ENCODE measurements at places on chromosomes 7 and 10.

DNA sequence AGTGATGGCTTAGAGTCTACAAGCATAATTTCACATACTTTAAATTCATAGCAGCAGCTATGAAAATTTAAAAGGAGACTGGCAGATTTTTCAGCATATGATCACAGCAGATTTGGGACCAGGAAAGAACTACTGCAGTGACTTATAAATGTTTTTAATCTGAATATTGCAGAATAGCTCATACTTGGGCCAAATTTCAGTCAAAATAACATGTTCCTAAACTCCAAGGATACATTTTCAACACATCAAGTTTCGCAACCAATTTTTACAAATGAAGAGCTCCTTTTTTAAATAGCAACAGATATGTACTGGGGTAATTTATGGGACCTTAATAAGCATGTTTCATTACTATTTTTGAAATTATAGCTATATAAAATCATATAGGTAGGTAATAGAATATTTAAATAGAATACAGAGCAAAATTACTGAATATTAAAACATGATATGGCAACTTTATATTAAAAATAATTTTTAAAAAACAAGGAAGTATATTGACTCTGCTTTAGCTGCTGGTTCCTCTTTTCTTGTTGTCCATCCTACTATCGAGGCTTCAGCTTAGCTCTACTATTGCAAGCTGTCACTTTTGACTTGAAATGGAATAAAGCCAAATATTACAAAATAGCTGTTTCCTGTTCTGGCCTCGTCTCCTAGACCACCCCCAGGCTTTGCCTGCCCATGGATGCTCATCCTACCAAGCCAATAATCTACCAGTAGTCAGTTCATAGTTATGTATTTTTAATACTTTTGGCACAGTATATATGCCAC is 123.1 kb downstream of the NRBF2 start:
- DNase-seq = no peak

DNA sequence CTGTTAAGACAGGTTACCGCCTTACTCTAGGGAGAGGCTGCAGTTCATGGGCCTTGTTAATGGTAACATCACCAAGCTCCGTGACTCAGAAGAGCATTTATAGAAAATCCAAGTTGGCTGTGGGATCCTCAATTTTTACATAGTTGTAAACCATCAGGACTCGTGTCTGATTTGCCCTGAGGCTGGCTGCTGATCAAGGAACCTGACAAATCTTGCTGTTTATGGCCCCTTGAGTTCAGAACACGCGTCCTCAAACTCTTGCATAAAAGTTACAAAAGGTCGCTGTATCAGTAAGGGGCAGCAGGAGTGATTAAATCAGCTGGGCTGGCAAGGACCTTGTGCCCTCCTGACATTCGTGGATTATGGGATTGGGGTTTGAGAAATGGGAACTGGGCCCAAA is 4.6 kb downstream of the SLC13A4 start:
- no peak for DNase-seq

GRCh38 chr10:21925851-21926250 is 77.7 kb downstream of the DNAJC1 start:
- DNase-seq = no peak

DNA sequence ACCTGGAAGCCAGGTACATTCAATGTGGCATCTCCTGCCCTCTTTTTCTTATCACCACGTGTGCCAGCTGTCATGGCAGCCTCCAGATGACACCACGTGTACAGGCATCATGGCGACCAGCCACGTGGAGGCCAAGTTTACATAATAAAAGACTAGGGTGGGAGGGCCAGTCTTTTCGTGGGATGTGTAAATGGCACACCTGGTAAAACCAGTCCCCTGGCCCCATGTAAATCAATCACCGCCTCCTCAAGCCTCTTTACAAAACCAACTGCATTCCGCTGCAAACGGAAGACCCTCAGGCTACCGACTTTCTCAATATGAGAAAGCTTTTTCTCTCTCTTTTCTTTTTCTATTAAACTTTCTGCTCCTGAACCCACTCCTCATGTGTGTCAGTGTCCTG is 65.1 kb upstream of the PHF14 start:
- no peak for DNase-seq

DNA sequence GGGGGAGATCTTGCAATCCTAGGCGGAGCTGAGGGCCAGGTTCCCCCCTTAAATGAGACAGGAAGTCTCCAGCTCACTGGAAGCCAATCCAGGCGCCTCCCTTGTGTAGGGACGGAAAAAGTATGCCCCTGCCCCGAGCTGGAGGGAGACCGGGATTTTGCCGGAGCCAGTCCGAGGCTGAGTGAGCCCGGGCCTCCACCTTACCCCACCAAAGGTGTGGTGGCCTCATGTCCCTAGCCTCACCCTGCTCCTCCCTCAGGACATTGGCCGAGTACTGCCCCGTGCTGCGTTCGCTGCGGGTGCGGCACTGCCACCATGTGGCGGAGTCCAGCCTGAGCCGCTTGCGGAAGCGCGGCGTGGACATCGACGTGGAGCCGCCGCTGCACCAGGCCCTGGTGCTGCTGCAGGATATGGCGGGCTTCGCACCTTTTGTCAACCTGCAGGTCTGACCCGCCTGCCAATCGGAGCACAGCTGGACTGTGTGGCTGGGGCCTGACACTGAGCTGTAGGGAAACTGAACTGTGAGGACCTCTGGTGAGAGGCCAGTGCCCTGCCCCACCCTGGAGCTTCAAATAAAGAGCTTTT is 2.0 kb downstream of the FBXL15 start:
- peak; percentile 63 for DNase-seq

GRCh38 chr10:1644191-1644711 is 93.1 kb downstream of the ADARB2 start:
- peak; percentile 64 for DNase-seq

GRCh38 chr7:45716380-45717203 is 142.4 kb downstream of the ADCY1 start:
- DNase-seq = no peak

DNA sequence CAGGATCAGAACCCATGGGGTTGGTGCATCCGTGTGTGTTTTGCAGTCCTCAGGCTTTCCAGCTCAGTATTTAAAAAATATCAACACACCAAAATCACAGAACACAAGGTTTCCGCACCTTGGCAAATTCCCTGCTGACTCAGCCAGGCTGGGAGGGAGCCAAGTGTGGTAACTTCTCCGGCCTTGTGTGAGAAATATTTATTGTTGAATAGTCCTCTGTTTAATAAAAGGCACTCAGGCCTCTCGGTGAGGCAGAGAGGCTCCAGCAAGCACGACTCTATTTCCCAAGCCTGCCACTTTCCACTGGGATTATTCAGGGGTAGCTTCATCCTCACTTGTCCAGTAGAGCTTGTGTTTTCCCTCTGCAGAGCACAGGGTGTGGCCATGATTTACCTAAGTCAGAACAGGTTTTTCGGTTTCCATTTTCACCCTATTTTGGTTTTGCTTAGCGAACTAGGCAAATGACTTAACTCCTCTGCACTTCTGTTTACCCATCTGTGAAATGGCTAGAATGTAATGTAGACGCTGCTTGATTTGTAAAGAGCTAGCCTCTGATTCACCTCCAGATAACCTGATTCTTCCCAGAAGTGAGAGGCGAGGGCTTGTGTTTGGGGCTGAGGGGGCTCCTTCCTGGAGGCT is 13.0 kb upstream of the CHST15 start:
- no peak for DNase-seq

DNA sequence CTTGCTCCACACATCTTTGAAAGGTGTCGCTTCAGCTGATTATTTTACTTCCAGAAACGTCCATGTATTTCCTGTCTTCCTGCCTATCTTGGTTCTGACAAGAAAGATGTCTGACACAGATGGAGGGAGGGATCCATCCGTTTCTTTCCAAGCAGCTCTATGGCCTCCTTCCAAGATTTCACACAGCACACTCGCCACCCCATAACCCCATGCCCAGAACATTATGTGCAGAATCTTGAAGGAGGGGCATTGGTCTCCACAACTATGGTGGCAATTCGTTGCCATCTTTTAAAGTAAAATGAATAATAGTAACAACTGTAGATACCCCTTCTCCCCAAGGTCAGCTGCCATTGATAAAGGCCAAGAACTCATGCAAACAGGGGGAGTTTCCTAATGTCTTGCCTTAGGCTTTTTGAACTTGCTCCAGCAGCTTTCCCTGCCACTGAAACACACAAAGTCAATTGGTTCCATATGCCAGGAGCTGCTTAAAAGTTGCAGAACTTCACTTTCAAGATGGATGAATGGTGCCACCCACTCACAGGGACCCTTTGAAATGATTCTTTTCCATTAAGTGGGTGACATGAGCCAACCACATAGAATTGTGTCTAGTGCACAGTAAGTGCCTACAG is 60.0 kb downstream of the VSTM4 start:
- no peak for DNase-seq

GRCh38 chr10:61905837-61906561 is 4.5 kb downstream of the ARID5B start:
- no peak for DNase-seq
